ENCODE measurements at places on chromosomes 7 and 10. TPM values are rescaled to one million over a fixed set of nuclear protein-coding genes. Genes with fewer than 3 reads are reported as not detected.

ACTR3C gene
- polyA plus RNA-seq, result 7.8 TPM

KBTBD2 gene
- 23.7 TPM for polyA plus RNA-seq

LAMB4 gene
- polyA plus RNA-seq, result 3.1 TPM

HOXA13 gene
- polyA plus RNA-seq, result 6.2 TPM

PRRT4 gene
- 4.1 TPM for polyA plus RNA-seq

ACBD7 gene
- 0.38 TPM for polyA plus RNA-seq

RAPGEF5 gene
- 10.6 TPM for polyA plus RNA-seq

PPP1R17 gene
- not detected for polyA plus RNA-seq

KCTD7 gene
- polyA plus RNA-seq, result 6.9 TPM

Measured in hepatocyte (in vitro differentiated cells).